ENCODE measurements at places on chromosomes 12 and 14.

DNA sequence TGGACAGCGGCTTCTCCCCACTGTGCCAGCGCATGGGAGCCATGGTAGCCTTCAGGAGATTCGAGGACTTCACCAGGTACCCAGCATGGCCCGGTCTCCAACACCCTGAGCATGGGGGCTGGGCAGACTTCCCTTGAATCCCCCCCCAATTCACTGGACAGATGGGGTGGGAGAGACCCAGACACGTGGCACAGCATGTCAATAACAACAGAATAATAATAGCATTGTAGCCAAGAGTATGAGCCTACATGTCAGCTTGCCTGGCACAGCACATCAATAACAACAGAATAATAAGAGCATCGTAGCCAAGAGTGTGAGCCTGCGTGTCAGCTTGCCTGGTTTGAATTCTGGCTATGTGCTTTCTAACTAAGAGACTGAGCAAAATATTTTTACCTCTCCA is 76.4 kb downstream of the FOXN4 start:
- DNase-seq, result no peak

- DNase-seq, result no peak
Observed at GRCh38 chr12:802242-803120, 50.1 kb downstream of the WNK1 start.

- DNase-seq, result no peak
Observed at GRCh38 chr12:105067511-105068031, 16.7 kb downstream of the ALDH1L2 start.

GRCh38 chr12:92602930-92603623 is 99.7 kb upstream of the PLEKHG7 start:
- no peak for DNase-seq

GRCh38 chr14:21267431-21267845 is 1.8 kb downstream of the HNRNPC start:
- DNase-seq, result no peak

Measured in NCI-H187 (cell line).